ENCODE measurements at places on chromosomes 16 and 17.

DNA sequence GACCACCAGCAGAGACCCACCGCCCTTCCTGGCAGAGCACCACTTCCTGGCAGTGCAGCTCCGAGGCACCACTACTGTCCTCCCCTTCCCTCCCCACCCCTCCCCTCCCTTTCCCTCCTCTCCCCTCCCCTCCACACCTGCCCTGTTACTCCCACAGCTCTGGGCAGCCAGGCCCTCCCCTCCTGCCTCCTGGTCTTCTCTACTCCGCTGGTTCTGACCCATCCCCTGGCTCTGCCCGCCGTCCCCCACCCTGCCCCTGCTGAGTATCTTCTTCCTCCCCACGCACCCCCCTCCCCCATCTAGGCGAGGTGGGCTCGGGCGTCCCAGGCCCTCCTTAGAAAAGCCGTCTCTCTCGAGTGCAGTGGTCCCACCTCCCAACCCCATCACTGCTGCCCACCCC is 77.7 kb downstream of the AMFR start:
- no peak for DNase-seq

DNA sequence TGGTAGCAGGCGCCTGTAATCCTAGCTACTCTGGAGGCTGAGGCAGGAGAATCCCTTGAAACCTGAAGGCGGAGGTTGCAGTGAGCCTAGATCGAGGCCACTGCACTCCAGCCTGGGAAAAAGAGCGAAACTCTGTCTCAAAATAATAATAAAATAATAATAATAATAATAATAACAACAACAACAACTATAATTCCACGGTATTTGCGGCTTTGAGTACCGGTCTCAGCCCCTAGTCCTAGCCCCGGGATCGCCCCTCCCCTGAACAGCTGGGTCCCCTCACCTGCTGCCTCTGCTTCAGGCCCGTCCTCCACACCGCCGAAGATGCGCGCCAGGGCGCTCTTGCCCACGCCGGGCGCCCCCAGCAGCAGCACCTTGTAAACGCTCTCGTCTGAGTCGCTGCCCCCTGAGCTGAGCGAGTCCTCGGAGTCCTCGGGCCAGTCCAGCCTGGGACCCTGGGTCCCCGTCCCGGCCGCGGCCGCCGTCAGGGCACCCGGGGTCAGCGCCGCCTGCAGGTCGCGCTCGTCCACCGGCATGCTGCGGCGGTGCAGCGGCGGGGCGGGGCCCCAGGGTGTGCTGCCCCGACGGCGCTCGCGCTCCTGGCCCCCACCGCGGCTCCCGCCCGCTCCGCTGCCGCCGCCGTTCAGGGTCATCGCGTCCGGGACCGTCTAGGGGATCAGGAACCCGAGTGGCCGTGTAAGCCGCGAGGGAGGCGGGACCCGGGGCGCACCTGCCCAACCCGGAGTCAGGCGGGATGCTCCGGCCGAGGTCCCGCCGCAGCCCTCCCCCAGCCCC is 611 bp downstream of the RRAD start:
- DNase-seq: no peak

DNA sequence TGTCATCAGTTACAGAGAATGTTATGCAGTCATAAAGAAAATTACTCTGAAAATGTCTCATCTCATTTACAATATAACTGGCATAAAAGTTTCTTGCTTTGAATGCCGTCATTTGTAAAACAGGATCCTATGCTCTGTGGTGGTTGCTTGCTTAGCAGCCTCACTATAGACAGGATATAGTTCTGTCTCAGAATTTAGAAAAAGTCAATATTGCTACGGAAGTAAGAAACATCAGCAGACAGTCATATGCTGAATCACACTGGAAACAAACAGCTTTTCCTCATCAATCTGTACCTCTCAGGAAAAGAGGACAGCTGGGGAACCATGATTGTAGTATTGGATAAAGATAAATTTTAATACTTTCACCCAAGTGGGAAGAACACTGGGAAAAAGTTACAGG is 105.5 kb downstream of the MYO1D start:
- DNase-seq: no peak

- no peak for DNase-seq
These were observed 23.1 kb downstream of the CDK5RAP3 start for GRCh38 chr17:47993964-47994363.

DNA sequence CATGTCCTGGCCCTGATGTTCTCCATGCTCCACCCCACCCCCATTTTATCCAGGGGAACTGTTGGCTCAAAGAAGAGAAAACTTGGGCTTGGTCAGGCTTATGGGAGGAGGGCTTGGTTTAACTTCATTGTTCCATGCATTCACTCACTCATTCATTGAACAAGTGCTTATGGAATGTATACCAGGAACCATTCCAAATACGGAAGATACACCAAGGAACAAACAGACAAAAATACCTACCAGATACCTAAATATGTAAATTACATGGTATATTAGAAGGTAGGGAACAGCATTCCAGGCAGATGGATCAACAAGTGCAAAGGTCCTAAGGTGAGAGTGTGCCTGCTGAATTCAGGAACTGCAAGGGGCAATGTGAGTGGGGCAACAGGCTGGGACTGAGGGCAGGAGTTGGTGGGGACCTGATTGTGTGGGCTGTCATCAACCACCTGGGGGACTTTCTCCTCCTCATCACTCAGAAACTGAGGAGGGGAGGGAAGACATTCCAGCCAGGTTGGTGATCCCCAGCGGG is 39.9 kb downstream of the RAI1 start:
- DNase-seq: no peak

DNA sequence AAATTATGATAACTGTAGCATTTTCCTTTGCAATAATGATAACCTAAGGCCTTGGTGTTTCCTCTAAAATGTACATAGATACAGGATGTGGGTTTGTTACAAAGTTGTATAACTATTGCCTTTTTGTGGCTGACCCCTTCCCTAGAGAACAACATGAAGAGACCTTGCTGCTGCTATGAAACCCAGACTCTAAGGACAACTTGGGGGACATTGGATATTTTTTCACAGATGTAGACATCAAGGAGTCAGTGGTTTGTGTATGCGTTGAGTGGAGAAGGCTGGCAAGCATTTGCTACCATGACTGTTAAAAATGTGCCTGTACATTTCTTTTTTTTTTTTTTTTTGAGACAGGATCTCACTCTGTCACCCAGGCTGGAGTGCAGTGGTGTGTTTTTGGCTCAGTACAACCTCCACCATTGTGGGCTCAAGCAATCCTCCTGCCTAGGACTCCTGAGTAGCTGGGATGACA is 12.3 kb downstream of the HMOX2 start:
- DNase-seq: no peak

DNA sequence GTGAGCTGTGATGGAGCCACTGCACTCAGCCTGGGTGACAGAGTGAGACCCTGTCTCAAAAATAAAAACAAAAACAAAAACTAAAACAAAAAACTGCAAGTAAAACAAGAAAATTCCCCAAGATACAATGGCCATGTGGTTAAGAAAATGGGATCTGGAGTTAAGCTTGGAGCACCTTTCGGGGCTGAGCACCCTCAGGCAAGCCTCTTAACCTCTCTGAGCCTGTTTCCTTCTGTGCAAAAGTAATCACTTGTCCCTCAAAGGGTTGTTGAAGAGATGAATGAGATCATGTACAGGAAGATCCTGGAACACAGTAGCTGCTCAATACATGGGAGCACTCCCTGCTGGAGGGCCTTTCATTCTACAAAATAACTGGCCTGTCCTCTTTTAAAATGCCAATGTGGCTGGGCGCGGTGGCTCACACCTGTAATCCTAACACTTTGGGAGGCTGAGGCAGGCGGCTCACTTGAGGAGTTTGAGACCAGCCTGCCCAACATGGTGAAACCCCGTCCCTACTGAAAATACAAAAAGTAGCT is 19.8 kb upstream of the KIFC3 start:
- no peak for DNase-seq

DNA sequence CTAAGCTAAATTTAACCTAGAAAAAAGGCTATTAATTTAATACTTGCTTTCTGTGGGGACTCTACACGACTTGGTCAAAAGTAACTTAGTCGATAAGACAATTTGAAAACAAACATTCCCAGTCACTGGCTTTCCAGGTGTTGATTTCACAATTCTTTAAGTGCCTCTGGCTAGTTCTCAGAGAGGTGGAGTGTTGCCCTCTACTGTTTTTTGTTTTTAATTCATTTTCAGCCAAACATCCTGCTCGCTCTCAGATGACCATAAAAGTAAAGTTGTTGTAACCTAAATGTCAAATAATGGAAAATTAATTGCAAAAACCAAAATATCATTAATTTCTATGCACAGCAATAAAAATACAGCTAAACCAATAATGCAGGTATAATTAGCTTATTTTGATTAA is 107.1 kb downstream of the MYO1D start:
- DNase-seq: no peak

DNA sequence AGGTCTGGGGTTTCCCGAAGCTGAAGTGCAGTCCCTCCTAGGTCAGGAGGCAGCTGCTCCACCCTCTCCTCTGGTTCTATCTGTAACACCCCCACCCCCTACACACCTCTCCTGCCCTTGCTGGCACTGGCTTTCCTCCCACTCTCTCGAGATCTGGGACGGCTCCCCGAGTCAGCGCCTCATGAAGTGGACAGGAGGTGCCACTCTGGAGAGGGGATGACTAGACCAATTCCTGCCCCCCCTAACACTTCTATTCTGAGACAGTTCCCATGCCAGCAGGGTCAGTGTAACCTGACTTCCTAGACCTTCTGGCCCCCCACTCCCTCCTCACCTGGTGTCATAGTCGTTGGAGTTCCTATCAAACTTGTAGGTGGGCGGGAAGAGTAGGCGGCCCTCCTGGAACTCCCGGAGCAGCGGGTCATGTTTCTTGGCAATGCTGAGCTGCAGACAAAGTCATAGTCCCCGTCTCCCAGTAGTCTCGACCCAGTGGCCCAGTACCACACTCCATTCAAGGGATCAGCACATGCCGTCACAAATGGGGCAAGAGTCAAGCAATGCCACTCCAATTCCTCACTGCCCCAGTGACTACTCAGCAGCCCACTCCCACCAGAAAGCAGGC is 9.7 kb downstream of the INPP5K start:
- DNase-seq: no peak

DNA sequence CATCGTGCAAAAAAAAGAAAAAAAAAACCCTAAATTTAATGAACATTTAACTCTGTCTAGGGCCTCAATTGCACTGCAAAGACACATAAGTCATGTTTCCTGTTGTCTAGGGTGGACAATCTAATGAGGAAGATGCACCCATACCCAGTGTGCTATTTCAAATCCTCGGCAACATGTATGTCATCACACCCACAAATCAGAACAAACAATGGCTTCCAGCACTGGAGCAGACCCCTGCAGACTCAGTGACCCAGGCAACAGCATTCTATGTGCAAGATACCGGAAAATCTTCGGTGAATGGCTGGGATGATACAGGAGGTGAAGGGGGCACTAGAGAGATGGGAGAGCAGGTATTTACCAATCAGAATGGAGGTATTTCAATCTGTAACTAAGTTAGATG is 221.7 kb upstream of the XYLT1 start:
- no peak for DNase-seq

DNA sequence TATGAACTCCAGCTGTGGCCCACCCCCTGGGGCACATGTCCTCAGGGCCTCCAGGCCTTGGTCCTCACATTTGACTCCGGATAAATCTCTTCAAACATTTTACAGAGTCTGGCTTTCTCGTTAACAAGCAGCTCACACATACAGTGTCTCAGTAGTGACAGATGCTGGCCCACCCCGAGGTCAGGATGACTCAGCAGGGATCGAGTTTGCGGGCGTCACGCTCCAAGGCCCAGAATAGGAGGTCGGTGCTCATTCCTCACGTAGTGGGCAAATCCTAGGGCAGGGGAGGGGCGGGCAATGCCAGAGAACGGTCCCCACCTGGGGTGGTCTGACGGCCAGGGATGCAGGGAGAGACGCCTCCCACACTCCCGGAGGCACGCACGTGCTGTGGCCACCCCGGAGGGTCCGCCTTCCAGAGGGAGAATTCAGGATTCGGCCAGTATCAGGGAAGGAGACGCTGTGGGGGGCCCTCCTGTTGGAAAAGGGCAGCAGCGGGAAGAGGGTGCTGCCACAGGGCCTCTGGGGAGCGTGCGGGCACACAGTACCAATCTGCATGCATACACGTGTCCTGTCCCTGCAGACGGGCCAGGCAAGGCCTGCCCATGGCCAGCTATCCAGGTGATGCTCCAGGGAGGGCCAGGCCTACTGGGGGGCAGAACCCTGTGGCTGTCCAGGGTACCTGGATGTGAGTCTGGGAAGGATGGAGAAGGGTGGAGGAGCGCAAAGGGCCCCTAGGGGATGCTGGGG is 8.6 kb downstream of the SLC7A5 start:
- DNase-seq: no peak

- no peak for DNase-seq
These were observed 4.2 kb upstream of the GFOD2 start for GRCh38 chr16:67723151-67723910.

DNA sequence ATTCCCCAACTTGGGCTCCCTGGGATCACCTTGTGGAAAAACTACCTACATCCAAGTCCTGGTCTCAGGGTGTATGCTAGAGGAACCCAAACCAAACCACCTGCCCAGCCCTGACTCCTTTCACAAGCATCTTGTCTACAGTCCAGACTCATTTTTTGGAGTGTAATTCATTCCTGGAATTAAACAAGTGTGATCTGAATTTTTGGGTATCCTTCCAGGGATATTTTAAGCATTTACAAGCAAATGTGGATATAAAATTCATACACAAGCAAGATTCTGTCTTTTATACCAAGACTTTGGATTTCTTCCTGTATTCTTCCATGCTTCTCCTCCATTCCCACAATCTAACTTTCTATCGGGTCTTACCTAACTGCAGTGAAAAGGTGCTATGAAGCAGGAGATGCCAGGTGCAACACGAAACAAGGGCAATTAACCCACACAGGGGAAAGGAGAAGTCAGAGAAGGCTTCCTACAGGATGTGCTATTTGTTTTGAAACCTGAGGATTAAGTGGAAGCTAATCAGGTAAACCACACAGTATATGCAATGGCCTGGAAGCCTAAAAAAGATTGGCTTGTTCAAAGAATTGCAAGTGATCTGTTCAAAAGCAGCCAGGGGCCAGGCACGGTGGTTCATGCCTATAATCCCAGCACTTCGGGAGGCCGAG is 417.2 kb upstream of the C16orf82 start:
- no peak for DNase-seq

DNA sequence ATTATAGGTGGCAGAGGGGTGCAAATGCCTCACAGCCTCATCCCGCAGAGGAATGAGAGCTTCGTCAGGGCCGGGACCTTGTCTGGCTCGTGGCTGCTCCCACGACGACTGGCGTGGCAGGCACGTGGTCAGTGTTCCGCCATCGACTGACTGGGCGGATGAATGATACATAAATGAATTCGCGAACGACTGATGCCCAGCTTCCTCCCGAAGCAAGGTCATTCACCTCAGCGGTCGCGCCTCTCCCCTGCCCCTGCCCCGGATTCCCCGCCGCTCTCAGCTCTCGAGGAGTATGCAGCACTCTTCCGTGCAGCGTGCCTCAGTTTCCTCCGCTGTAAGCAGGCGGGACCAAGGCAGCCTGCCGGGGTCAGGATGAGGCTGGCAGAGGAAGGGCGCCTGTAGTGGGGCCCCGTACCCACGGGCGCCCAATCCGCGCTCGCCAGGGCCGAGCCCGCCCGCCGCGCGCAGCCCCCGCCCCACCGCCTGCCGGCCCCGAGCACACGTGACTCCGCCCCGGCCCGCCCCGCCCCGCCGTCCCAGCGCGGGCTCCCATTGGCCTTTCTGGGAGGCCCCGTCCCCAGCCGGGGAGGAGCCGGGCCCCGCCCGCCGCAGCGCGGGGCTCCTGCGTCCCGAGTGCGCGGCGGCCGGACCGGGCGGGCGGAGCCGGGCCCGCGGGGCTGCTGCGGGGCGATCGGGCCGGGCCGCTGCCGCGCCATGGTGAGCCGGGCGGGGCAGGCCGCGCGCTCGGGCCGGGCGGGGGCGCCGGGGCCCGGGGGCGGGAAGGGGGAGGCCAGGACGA is at the start of gene SNN:
TSS of gene SNN (plus strand) at position 632 of the 799 bp plus-strand sequence. CDS start 7,605 bp downstream, outside the sequence.
- DNase-seq: no peak

GRCh38 chr16:47624563-47624962 is 163.4 kb downstream of the PHKB start:
- DNase-seq: no peak
